ENCODE measurements at places on chromosomes 2 and 18. TPM values are rescaled to one million over a fixed set of nuclear protein-coding genes. Genes with fewer than 3 reads are reported as not detected.

The ALPI gene
- total RNA-seq, result not detected

The LOXHD1 gene
- total RNA-seq, result 0.05 TPM

The MAP3K19 gene
- total RNA-seq, result not detected

The PRSS56 gene
- not detected for total RNA-seq

The SP140L gene
- total RNA-seq, result 43.4 TPM

The MC4R gene
- total RNA-seq, result not detected

The AKAIN1 gene
- not detected for total RNA-seq
